Nucleus accumbens (tissue), 56 donors: ENCODE measurements at places on chromosomes 7 and 10.

- no peak for DNase-seq
These were observed 13.5 kb upstream of the ADRB1 start for GRCh38 chr10:114030140-114030539.

DNA sequence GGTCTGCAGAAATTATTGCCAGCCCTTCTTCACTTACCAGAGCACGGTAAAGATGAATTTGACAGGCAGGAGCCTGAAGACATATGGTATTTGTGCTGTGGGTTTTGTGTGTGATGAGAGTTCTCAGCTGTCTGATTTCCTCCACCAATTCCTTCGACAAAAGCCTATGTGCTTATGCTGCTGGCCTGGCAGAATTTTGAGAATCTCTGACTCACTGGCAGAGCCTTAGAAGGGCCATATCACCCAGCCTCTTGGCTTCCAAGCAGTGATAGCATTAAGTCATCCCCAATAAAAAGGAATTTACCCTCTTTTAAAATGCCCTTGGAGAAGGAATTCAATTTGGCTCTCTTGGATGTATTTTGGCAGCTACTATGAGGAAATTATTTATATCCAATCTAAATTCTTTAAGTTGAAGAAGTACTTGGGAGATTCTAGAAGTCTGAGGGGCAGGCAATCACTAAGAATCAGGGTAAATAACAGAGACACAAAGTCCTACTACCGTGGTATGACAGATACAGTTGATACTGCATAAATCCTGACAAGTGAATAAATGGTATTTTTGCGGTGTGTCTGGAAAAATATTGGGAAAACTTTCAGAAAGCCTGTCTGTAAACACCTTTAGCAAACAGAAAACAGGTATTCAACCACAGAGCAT is 68.6 kb upstream of the EFCAB10 start:
- no peak for DNase-seq

GRCh38 chr7:130883928-130884327 is 149.9 kb upstream of the KLF14 start:
- no peak for DNase-seq

DNA sequence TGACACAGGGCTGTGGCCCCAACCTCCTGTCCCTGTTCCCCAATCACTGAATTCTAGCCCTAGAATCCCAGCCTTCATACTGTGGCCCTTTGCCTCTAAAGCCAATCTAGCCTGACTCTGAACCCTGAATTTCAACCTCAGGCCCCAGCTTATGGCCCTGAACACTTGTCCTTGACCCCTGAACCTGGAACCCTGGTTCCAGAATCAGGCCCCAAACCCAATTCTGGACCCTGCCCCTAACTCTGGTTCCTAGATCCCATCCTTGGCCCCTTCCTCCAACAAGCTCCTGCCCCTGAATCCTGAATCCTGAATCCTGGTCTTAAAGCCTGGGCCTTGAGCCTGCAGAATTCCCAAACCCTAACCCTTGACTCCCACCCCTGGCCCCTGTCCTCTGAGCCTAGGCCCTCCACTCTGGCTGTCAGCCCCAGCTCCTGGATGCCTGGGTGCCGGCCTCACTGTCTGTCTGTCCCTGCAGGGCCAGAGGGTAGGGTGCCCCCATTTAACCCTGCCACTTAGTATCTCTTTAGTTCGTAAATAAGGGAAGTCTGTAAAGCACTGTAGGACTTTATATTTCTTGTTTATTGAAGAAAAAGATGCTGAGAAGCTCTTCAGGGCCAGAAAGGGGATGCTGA is 1.3 kb downstream of the INPP5A start:
- no peak for DNase-seq

GRCh38 chr7:134730411-134730829 is 49.0 kb upstream of the CALD1 start:
- DNase-seq = no peak

DNA sequence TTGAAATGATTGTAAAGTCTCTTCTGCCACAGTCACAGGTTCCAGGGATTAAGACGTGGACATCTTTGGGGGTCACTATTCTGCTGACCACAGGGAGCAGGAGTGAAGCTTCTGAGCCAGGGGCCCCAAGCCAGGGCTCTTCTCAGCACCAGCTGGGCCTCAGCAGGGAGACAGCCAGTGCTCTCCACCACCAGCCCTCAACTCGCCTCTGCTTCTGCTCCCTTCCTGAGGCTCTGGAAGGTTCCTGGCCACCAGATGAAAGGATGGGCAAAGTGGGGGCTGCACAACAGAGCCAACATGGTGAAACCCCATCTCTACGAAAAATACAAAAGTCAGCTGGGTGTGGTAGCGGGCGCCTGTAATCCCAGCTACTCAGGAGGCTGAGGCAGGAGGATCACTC is 11.2 kb upstream of the CRYGN start:
- DNase-seq = no peak

- DNase-seq = no peak
These were observed 4.7 kb upstream of the TMEM72 start for GRCh38 chr10:44906486-44906885.

DNA sequence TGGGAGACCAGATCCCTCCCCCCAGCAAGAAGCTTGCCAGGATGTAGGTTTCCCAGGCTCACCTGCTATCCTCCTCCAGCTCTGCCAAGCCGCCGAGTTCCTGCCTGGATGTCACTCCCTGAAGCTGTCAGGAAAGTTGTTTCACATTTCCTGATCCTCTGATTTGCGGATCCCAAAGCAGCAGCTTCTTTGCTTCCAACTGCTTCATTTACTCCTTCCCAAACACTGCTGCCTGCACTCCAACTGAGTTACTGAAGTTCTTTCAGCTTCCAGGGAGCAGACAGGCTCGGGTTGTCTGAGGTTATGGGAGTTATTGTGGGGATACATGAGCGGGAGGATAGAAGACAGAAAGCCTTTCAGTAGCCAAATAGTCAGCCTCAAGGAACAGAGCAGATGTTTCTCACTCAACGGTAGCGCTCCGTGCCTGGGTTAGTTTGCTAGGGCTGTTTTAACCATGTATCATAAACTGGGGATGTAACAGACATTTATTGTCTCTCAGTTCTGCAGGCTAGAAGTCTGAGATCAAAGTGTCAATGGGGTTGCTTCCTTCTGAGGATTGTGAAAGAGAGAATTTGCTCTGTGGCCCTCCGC is 516.0 kb downstream of the REEP3 start:
- DNase-seq = no peak

DNA sequence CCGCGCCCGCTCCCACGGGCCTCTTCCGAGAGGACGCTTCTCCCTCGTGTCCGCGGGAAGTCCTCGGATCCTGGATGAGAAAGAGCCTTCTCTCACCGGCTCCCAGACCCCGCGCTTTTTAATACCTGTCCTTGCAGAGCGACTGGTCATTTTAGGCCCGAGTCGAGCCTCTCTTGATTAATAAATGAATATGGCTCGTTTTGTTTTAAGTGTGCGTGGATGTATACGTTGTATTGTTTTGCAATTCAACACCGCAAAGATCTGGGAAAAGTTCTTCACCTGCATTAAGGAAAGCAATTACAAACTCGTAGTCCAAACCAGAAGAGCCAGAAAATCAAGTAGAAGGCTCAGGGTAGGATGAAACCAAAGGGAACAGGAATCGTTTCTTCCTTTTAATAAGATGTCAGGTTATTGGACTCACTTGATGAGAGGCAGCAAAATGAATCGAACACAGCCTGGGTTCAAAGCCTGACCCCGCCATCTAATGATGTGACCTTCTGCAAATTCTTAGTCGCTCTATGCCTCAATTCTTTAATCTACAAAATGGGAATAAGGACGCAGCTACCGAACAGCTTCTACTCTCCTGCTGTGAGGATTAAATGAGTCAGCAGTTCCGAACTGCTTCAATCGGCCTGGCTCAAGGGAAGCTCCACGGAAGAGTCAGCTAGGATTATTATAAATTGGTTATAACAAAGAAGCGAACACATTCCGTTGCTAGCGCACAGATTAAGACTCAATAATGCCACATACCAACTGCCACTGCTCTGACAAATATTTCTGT is 277.8 kb upstream of the NEBL start:
- no peak for DNase-seq

GRCh38 chr7:14507617-14508016 is 394.9 kb downstream of the DGKB start:
- no peak for DNase-seq

GRCh38 chr7:140051820-140052219 is 10.9 kb downstream of the PARP12 start:
- no peak for DNase-seq

- no peak for DNase-seq
These were observed 11.5 kb downstream of the AQP1 start for GRCh38 chr7:30923009-30923773.

GRCh38 chr7:21934808-21935207 is 10.9 kb downstream of the CDCA7L start:
- DNase-seq = no peak

GRCh38 chr10:110147961-110148360 is 59.4 kb upstream of the MXI1 start:
- no peak for DNase-seq
